ENCODE measurements at places on chromosomes 1 and 21. TPM values are rescaled to one million over a fixed set of nuclear protein-coding genes. Genes with fewer than 3 reads are reported as not detected.

ELF3 gene
- total RNA-seq, result 0.13 TPM

SELE gene
- 2.7 TPM for total RNA-seq

CD247 gene
- 0.53 TPM for total RNA-seq

EVI5 gene
- total RNA-seq, result 64.2 TPM

SLC16A4 gene
- total RNA-seq, result 9.6 TPM

MTARC2 gene
- 14.1 TPM for total RNA-seq

RNF186 gene
- total RNA-seq, result not detected

KDM5B gene
- 77.0 TPM for total RNA-seq

SLC26A9 gene
- not detected for total RNA-seq

UTS2 gene
- total RNA-seq, result not detected

EFNA4 gene
- 7.0 TPM for total RNA-seq

PAPPA2 gene
- 0.80 TPM for total RNA-seq

NR0B2 gene
- not detected for total RNA-seq

PCNX2 gene
- total RNA-seq, result 9.1 TPM

KDF1 gene
- not detected for total RNA-seq

OR2L13 gene
- total RNA-seq, result not detected

SH3D21 gene
- 2.8 TPM for total RNA-seq

CFAP410 gene
- 4.0 TPM for total RNA-seq

C1orf116 gene
- not detected for total RNA-seq

USP24 gene
- total RNA-seq, result 69.1 TPM

CFAP298 gene
- total RNA-seq, result 26.9 TPM

SLC27A3 gene
- 14.9 TPM for total RNA-seq

HMCN1 gene
- total RNA-seq, result 9.6 TPM

GBP1 gene
- total RNA-seq, result 27.4 TPM

LCE2A gene
- not detected for total RNA-seq

CRNN gene
- total RNA-seq, result not detected

MRPL55 gene
- 32.4 TPM for total RNA-seq

PTAFR gene
- 0.14 TPM for total RNA-seq

NR1I3 gene
- total RNA-seq, result not detected

TP73 gene
- 0.13 TPM for total RNA-seq

MIER1 gene
- total RNA-seq, result 54.0 TPM

KIF17 gene
- total RNA-seq, result 0.13 TPM

DNAH14 gene
- total RNA-seq, result 2.9 TPM

PDE4DIP gene
- total RNA-seq, result 30.9 TPM

LRRC71 gene
- total RNA-seq, result 0.36 TPM

PCSK9 gene
- 0.07 TPM for total RNA-seq

BACH1 gene
- 32.2 TPM for total RNA-seq

INAVA gene
- total RNA-seq, result not detected

SPRR1A gene
- not detected for total RNA-seq

CD1C gene
- not detected for total RNA-seq

FAM72D gene
- total RNA-seq, result 3.9 TPM

IFI44 gene
- 22.7 TPM for total RNA-seq

AADACL4 gene
- total RNA-seq, result not detected

SYPL2 gene
- total RNA-seq, result under 0.01 TPM
